ENCODE measurements at places on chromosomes 16 and 17.
A peak's percentile ranks its signal among the peaks of the same experiment; 100 is the strongest.

DNA sequence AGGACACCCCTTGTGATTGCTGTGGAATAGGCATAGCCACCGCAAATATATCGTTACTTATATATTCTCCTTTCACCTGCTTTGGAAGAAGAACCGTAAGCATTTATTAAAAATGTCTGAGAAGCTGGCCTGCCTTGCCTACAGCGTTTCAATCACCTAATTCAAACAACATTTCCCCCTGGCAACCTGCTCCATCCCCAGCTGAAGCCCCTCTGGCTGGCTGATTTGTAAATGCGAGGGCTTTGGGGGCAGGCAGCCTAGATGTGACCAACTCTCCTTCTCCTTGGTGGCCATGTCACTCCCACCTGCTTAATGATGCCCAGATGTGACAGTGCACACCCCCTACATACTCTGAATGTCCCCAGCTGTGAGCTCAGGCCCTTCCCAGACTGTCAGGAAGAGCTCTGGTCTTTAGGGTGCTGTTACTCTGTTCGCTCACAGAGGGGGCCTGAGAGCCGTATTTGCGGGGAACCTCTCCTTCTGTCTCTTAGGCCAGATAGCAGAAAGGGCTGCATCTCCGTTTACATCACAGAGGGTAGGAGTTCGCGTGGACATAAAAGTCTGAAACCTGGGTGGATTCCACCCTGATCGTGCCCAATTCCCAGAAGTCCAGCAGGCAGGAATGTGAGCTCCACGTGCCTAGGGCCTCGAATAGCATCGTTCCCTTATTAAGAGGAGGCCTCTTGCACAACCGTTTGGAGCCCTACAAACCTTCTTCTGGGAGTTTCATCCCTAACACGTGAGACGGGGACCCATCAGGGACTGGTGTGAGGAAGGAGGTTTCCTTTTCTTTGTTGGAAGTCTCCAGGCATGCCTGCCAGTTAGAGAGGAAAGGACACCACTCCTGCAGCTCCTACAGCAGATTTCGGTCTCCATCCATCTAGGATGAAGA lies 2.4 kb upstream of the SDK2 start:
- DNase-seq = peak; percentile 19

DNA sequence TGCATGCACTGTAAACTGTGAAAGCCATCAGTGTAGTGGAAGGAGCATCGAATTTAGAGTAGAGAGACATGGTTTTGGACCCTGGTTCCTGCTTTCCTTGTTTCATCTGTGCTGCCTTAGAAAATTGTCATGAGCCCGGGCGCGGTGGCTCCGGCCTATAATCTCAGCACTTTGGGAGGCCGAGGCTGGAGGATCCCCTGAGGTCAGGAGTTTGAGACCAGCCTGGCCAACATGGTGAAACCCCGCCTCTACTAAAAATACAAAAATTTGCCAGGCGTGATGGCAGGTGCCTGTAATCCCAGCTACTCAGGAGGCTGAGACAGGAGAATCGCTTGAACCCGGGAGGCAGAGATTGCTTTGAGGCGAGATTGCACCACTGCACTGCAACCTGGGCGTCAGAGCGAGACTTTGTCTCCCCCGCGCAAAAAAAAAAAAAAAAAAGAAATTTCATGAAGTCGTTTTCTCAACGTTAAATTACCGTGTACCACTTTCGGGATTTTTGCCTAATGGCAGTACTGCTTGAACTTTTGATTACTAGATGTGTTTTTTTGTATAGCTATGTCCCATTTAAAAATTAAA lies 912 bp downstream of the COQ7 start:
- DNase-seq = no peak

GRCh38 chr16:85042167-85042526 lies 14.6 kb downstream of the KIAA0513 start:
- DNase-seq = no peak

- no peak for DNase-seq
Measured at GRCh38 chr16:56833243-56833970, 31.6 kb upstream of the SLC12A3 start.

DNA sequence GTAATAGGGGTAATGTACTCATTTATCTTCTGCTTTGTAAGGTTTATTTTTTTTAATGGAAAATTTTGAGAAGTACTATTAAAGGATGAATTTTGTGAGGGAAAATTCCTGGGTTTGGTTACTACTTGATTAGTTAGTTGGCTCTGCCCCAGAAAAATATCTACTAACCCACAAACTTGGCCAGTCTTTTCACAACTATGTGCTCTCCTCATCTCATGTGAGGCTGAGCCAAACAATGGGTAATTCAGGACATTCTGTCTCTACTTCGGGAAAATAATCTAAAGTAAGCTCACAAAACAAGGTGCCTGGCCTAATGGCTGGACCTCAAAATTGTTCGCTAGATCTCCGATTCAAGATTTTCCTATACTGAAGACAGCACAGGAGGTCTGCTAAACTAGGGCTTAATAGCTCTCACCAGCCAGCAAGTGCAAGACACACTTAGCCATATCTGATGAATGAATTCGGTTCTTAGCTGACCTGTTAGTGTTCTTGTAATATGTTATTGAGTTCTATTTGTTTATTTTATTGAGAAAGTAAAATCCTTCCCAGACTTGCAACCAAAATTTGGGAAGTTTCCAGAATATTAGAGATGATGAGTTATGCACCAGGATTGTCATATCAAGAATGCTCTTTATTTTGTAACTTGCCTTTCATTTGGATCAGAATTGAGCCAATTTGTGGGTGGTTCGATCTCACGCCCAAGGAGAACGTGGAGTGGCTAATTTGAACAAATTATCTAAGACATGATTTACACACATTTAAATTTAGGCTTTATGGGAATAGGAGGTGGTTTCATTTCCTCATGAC lies 5.7 kb downstream of the KCNJ16 start:
- DNase-seq = no peak

- peak; percentile 81 for DNase-seq
Measured at GRCh38 chr16:361872-362701, 8.3 kb downstream of the MRPL28 start.

Data from NCI-H1092 treated with DMSO at 0.1 percent for 48 hours (cell line).